ENCODE measurements at places on chromosomes 3 and 15.

- no peak for DNase-seq
Observed at GRCh38 chr3:182180654-182181385, 469.1 kb downstream of the SOX2 start.

DNA sequence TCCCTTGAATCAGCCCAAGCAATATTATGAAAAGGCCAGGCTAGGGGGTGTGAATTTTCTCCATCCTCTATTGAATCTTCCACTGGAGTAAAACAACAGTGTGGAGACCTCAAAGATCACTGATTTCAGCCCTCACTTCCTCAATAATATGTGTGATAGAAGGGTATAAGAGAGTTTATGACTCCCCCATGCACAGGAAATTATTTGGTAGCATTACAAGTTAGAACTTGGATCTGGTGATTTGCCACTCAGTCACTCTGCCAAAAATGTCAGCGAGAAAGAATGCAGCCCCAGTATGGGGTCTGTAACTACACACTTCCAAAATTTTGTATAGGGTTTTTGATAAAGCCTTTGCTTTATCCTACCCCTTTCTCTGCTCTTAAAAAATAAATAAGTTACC lies 81.0 kb upstream of the KCNMB2 start:
- DNase-seq, result no peak

DNA sequence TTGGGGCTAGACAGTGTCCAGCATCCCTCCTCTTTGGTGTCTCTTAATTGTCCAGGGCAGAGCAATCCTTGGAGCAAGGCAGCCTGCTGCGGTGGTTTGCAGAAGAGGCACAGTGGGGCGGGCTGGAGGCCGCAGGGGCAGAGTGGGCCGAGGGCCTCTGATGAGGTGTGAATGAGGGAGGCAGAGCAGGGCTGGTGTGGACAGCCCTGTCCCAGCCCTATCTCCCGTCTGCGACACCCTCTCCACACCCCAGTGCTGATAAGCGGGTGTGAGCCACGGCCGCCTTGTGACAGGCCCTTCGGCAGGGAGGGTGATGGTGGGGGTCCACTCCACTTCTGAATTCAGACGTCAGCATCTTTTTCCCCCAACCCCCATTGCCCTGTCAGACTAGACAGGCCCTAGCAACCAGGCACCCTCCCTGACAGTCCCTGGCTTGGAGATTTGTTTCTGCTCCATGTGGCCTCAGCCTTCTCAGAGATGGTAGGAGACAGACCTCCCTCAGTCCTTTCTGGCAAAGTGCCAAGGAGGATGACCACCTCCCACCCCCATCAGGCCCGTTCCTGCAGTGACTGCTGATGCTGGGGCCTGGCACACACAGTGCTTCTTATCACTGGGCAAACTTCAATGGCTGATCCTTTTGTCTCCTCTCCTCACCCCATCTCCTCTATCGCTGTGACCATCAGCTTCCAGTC lies 37.3 kb downstream of the EXOG start:
- no peak for DNase-seq

GRCh38 chr3:117587416-117587815 lies 877.8 kb downstream of the TUSC7 start:
- DNase-seq, result no peak

GRCh38 chr3:196774848-196775422 lies 35.3 kb downstream of the PAK2 start:
- no peak for DNase-seq

DNA sequence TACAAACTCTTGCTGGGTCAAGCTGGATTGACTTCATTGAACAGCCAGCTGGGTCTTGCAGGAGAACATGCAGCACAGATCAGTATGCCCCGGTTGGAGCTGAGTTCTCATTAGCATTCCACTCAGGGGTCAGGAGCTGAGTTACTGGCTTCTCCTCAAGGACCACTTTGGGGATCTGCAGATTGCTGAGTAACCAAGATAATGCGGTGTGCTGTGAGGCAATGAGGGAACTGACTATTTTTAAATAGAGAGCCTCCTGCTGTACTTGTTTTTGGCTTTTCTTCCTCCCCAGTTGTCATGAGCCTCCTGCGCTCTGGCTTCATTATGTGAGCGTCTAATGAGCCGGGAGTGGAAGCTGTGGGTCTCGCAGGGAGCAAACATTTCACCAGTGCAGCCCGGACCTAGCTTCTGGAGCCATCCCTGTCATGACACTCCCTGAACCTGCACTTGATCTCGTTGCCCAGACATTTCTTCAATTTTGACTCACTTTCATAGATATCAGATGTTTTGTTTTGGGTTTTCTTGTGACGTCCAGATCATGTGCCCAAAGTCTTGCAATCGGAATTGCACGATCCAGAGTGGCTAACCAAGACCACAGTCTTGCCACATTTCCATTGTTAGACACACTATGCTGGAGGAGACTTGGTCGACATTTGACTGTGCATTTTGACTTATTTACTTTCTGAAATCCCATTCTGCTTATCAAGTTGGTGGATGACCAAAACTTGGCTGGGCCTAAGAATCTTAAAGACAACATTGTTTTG lies 327.2 kb downstream of the LRTM1 start:
- no peak for DNase-seq

DNA sequence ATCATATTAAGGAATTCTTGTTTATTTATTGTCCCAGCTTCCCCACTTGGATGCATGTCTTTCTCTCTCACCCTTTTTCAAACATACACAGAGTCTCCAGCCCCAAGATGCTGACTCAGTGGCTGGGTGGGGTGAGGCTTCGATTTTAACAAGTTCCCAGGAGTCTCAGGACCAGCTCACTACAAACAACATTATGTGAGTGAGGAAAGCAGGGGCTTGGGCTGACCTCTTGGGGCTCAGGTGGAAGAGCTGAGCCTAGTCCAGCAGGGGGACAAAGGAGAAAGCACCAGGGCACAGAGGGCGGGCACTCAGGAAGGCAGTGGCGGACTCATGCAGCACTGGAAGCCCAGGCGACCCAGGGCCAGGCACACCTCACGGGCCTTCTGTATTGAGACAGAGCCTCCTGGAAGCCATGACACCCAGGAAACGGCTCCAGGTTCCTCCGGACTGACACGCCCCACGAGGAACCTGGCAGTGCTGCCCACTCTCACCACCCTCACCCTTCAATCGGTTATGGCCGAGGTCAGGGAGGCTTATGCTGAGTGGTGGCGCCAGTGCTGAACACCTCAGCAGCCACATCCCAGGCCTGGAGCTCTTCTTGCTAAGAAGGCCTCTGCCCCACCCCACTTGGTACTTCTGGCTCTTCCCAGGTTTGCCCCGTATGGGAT lies 97.4 kb downstream of the LRIG1 start:
- DNase-seq, result no peak

GRCh38 chr15:58686286-58686685 lies 63.2 kb downstream of the ADAM10 start:
- DNase-seq, result no peak
